HCT116 (cell line): ENCODE measurements at places on chromosomes 16 and 17. TPM values are rescaled to one million over a fixed set of nuclear protein-coding genes. Genes with fewer than 3 reads are reported as not detected.

GRCh38 chr16:13909872-13910303, 10.1 kb upstream of the ERCC4 start:
- DNase-seq: no peak
- no peaks in the 10 kb centered on the region for H3K36me3 ChIP-seq
- H3K4me3 ChIP-seq: no peak overlapping the region
- H3K27ac ChIP-seq: no peak overlapping the region

Gene TMC8
- total RNA-seq: 7.8 TPM

Gene CDC27
- total RNA-seq: 191 TPM

GRCh38 chr16:85376292-85377095, 236.6 kb upstream of the GSE1 start:
- no peaks in the 10 kb centered on the region for H3K36me3 ChIP-seq
- H3K27ac ChIP-seq: no peak overlapping the region; the same call in 1 of the 2 replicates
- no peaks in the 10 kb centered on the region for H3K27me3 ChIP-seq
- H3K4me3 ChIP-seq: no peak overlapping the region
- H3K4me1 ChIP-seq: peaks cover 11% of the 10 kb centered on the region

- DNase-seq: no peak
- H3K27ac ChIP-seq: no peak overlapping the region
- no peak overlapping the region for H3K4me3 ChIP-seq
- H3K36me3 ChIP-seq: no peaks in the 10 kb centered on the region
These were observed 236.5 kb downstream of the MAP2K4 start for GRCh38 chr17:12257176-12257575.

GRCh38 chr17:18074566-18075272, 13.0 kb upstream of the DRG2 start:
- H3K4me3 ChIP-seq: no peak overlapping the region
- DNase-seq: no peak
- no peak overlapping the region for H3K27ac ChIP-seq
- 0 out of 2 replicates have a peak, but pooled peaks cover 3% of the 10 kb centered on the region for H3K4me1 ChIP-seq

GRCh38 chr17:74353446-74354060, 8.1 kb downstream of the BTBD17 start:
- H3K4me1 ChIP-seq: peaks cover 14% of the 10 kb centered on the region
- no peaks in the 10 kb centered on the region; the same call in 1 of the 2 replicates for H3K27me3 ChIP-seq
- DNase-seq: no peak
- H3K36me3 ChIP-seq: no peaks in the 10 kb centered on the region
- H3K27ac ChIP-seq: no peak overlapping the region
- H3K4me3 ChIP-seq: peak overlapping the region; percentile 19; the same call in 1 of the 2 replicates

DNA sequence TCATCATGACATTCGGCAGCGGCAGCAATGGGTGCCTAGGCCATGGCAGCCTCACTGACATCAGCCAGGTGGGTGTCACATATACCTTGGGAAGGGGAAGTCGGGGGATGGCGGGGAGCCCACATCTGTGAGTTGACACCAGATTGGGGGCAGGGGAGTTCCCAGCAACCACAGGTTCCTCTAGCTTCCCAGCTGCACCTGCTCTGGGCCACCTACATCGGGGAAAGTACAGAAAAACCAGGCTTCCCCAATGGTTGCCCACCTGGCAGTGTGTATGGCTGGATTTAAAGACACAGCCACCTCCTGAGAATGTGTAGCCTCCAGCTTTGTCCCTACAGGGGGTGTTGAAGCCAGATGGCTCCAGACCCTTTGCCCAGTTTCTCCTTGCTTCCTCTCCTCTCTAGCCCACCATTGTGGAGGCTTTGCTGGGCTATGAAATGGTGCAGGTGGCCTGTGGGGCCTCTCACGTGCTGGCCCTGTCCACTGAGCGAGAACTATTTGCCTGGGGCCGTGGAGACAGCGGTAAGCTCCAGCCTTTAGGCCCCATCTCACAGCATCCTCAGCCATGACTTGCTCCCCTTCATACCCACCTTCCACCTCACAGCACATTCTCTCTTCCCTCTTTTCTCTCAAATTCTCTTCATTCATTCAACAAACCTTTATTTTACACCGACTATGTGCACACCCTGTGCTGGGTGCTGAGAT, 5.0 kb upstream of the TRAF4 start:
- no peak overlapping the region for H3K27ac ChIP-seq
- H3K27me3 ChIP-seq: no peaks in the 10 kb centered on the region
- H3K36me3 ChIP-seq: no peaks in the 10 kb centered on the region
- H3K4me3 ChIP-seq: no peak overlapping the region
- no peak for DNase-seq

GRCh38 chr17:78991906-78992532, 12.3 kb upstream of the LGALS3BP start:
- no peak for DNase-seq
- peaks cover 7% of the 10 kb centered on the region for H3K4me1 ChIP-seq
- no peaks in the 10 kb centered on the region for H3K27me3 ChIP-seq
- no peak overlapping the region for H3K4me3 ChIP-seq

GRCh38 chr16:66900721-66901441, 17.8 kb downstream of the CDH16 start:
- peaks cover 15% of the 10 kb centered on the region for H3K4me1 ChIP-seq
- H3K27me3 ChIP-seq: no peaks in the 10 kb centered on the region
- DNase-seq: no peak
- no peak overlapping the region for H3K4me3 ChIP-seq
- H3K27ac ChIP-seq: no peak overlapping the region

Gene PTX4
- not detected for total RNA-seq

Gene ANKS3
- 25.5 TPM for total RNA-seq

DNA sequence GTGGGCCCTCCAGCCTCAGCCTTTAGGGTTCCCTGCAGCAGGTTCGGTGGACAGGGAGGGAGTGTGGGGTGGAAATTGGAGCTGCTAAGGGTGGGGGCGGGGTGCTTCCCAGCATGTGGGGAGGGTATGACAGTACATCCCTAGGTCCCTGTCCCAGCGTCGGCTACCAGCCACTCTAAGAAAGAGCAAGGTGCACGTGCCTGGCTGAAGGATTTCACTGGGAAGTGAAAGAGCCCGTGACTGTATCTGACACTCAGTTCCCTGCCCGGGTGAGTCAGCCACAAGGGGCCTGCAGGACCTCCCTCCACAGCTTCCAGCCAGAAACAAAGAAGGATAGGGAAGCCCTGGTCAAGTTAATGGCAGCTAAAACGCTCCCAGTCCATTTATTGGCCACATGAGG, 4.1 kb downstream of the SNRNP25 start:
- no peak for DNase-seq
- H3K36me3 ChIP-seq: no peaks in the 10 kb centered on the region; the same call in 1 of the 2 replicates
- H3K4me3 ChIP-seq: no peak overlapping the region
- H3K27me3 ChIP-seq: no peaks in the 10 kb centered on the region

- peaks cover 20% of the 10 kb centered on the region for H3K4me1 ChIP-seq
- no peak overlapping the region for H3K27ac ChIP-seq
- H3K36me3 ChIP-seq: no peaks in the 10 kb centered on the region
- H3K27me3 ChIP-seq: no peaks in the 10 kb centered on the region
These were observed 3.6 kb downstream of the CLEC19A start for GRCh38 chr16:19288872-19289799.

DNA sequence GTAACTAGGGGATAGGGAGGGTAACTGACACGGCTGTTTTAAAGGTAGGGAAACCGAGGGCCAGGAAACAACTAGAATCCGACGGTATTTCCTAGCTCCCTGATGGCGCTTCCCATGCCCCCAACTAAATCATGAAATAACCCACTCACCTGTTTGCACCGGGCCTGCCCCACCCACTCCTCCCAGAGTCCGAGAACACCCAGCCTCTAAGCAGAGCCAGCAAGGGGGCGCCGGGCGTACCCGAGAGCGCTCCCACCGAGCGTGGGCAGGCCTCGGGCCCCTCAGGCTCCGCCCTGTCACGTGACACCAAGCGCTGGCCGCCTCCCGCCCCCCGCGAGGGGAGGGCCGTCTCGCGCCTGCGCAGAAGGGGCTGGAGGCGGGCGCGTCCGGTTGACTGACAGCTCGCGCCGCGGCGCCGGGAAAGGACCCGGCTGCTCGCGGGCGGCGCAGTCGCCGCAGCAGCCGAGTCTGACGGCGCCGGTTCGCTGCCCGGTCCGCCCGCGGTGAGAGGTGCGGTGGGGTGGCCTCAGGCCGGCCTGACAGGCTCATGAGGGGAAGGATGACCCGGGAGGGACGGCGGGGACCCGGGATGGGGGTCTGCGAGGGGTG, at the start of gene KIAA0513:
Gene KIAA0513, plus strand, starts transcription at position 447 of the 609 bp plus-strand sequence. CDS start 39,277 bp downstream, outside the sequence.
- peaks cover 9% of the 10 kb centered on the region; the same call in 1 of the 2 replicates for H3K27me3 ChIP-seq
- H3K27ac ChIP-seq: peak within 1 kb of the TSS; percentile 21
- H3K4me1 ChIP-seq: peaks cover 28% of the 10 kb centered on the region
- DNase-seq: peak; percentile 86
- no peaks in the 10 kb centered on the region for H3K36me3 ChIP-seq
- H3K4me3 ChIP-seq: peak within 1 kb of the TSS; percentile 82

GRCh38 chr16:87652799-87653198, 50.5 kb downstream of the JPH3 start:
- H3K4me3 ChIP-seq: no peak overlapping the region
- no peak for DNase-seq
- H3K27ac ChIP-seq: no peak overlapping the region
- peaks cover 8% of the 10 kb centered on the region; the same call in 1 of the 2 replicates for H3K27me3 ChIP-seq

GRCh38 chr16:65392806-65393565, 271.1 kb upstream of the CDH11 start:
- no peak overlapping the region for H3K27ac ChIP-seq
- no peaks in the 10 kb centered on the region for H3K4me1 ChIP-seq
- no peak for DNase-seq
- no peak overlapping the region for H3K4me3 ChIP-seq
- no peaks in the 10 kb centered on the region for H3K36me3 ChIP-seq
- H3K27me3 ChIP-seq: no peaks in the 10 kb centered on the region

Gene DLX4
- 14.0 TPM for total RNA-seq

Gene NDRG4
- total RNA-seq: 8.6 TPM

Gene GPR142
- not detected for total RNA-seq

DNA sequence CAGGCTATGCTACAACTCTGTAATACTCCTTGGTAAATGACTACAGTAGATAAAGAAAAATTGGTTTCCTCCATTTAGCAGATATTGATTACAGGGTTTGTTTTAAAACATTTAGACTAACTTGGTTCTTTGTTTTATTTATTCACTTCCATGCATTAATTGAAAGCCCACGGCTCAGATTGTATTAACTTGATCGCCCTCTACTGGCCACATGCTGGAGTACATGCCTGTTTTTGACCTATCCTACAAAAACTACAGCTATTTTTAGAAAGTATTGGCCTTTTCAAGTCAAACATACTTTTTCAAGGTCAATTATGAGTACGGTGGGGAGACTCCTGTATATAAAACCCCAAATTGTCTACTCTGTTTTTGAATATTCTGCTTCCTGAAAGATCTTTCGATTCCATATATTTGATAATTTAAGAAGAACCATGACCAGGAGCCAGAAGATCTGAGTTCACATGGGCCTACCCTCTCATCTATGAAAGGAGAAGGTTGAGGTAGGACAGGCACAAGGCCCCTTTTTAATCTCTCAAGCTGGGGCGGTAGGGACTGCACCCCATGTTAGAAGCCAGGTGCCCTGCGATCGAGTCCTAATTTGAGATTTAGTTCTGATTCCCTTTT, 51.8 kb downstream of the CA10 start:
- DNase-seq: peak; percentile 19
- no peak overlapping the region for H3K4me3 ChIP-seq
- H3K4me1 ChIP-seq: no peaks in the 10 kb centered on the region

Gene ERN2
- 0.47 TPM for total RNA-seq

DNA sequence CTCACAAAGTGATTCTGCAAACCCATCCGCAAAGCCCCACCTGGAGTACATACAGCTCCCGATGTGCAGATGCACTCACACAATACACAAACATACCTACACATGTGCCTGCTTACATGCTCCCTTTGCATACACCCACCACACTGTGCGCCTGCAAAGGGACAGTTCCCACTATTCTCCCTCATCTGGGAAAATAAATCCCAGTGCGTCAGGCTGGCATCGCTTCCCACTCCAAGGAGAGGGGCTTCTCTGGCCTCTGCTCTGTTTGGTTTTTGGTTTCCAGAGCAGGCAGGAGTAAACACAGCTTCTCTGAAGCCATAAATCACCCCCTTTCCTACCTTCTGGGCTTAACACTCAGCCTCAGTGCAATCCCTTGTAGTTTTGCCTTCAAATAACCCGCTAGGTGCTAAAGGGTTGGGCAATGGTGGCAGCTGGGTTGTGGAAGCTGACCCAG, 14.7 kb downstream of the HOXB4 start:
- H3K36me3 ChIP-seq: no peaks in the 10 kb centered on the region
- no peak overlapping the region for H3K27ac ChIP-seq
- no peak for DNase-seq
- H3K4me1 ChIP-seq: no peaks in the 10 kb centered on the region
- H3K4me3 ChIP-seq: no peak overlapping the region

Gene KREMEN2
- 14.1 TPM for total RNA-seq

Gene MRPL45
- total RNA-seq: 76.1 TPM

GRCh38 chr16:76653390-76654026, 376.3 kb downstream of the CNTNAP4 start:
- H3K27me3 ChIP-seq: no peaks in the 10 kb centered on the region
- H3K4me1 ChIP-seq: no peaks in the 10 kb centered on the region
- H3K36me3 ChIP-seq: no peaks in the 10 kb centered on the region
- DNase-seq: no peak
- no peak overlapping the region for H3K4me3 ChIP-seq

Gene IL21R
- 1.2 TPM for total RNA-seq

Gene SLC16A11
- total RNA-seq: not detected

DNA sequence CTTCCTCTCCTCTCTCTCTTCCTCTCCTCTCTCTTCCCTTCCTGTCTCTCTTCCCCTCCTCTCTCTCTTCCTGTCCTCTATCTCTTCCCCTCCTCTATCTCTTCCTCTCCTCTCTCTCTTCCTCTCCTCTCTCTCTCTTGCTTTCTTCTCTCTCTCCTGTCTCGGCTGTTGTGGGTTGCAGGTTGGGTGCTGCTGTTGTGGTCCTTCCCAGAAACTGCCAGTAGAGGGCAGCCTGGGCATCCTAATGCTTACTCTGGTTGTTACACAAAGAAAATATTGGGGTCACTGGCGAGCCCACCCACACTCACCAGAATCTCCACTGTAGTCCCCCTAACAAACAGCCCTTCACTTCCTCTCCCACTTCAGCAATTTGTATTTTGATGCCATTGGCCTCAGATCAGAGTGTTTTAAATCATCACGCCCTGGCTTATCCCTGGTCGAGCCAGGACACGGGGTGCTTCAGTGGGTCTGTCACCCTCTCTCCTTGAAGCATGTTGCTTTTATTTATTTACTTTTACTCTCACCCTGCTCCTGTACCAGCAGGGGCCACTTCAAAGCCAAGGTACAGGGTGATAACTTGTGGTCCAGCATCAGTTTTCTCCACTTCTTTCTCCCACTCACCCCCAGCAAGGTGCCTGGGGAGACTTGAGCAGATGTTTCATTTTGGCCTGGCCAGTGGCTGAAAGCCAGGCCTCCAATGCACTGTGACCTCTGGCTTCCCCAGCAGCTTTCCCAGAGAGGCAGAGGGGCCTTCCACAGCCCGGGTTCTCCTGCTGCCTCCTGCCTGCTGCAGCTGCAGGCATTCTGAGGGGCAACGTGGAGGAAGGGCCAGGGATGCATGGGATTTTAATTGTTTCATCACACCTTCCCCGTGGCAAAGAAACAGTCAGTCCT, 4.7 kb upstream of the MMP15 start:
- H3K36me3 ChIP-seq: no peaks in the 10 kb centered on the region
- no peak for DNase-seq
- no peaks in the 10 kb centered on the region for H3K27me3 ChIP-seq
- 0 out of 2 replicates have a peak overlapping the region, but pooled peaks have one; percentile 1 for H3K27ac ChIP-seq
- no peak overlapping the region for H3K4me3 ChIP-seq
